HL-60 (cell line): ENCODE measurements at places on chromosomes 2 and 18.

GRCh38 chr2:98485453-98485755 is 40.7 kb downstream of the INPP4A start:
- no peak for DNase-seq

GRCh38 chr2:47867205-47867604 is 39.1 kb downstream of the FBXO11 start:
- DNase-seq = no peak

DNA sequence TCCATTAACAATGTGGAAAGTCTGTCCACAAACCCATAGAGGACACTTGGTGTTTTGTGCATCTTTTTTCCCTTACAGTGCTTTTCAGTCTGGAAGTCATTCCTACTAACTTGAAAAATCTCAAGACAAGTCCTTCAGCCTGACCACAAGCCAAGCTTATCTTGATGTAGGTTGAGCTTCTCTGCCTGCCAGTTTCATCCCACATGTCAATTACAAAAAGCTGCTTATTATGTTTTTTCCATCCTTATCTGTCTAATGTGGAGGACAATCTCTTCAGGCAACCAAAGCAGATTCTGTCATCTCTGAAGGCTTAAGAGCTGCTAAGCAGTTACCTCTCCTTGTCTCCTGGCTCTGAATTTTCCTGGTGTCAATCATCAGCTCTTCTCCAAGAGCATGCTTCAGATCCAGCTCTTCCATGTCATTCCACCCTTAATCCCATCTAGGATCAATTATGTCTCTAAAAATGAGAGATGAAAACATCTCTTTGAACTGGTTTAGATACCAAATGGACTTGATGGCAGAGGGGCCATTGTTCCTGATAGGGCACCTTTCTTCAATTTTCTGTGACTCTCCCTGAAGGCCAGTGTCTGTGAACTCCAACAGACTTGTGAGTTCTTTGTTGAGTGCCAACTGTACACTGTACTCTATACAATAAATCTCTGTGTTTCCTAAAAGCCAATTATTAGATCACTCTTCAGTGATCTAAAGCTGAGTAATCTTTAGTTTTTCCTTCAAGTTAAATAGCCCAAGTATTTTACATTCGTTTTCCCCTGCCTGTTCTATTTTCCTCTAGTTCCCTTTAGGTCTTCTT is 208.6 kb downstream of the RBM43 start:
- no peak for DNase-seq

DNA sequence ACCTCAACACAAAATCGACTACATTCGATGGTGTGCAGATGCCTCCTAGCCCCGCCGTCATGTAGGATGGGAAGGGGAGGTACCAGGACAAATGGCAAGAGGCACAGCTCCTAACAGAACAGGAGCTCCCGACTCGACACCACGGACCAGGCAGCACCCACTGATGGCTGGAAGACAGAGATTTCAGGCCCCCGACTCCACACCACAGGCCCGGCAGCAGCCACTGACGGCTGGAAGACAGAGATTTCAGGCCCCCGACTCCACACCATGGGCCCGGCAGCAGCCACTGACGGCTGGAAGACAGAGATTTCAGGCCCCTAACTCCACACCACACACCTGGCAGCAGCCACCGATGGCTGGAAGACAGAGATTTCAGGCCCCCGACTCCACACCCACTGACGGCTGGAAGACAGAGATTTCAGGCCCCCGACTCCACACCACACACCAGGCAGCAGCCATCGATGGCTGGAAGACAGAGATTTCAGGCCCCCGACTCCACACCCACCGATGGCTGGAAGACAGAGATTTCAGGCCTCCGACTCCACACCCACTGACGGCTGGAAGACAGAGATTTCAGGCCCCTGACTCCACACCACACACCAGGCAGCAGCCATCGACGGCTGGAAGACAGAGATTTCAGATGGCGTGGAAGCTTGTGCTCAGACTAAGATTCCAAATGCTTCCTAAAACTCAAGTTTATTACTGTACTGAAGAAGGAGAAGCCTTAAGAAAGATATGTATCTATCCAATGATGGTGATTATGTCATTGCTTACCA is 135.5 kb downstream of the EIPR1 start:
- DNase-seq = no peak

GRCh38 chr2:200193791-200194190 is 112.7 kb upstream of the SPATS2L start:
- no peak for DNase-seq

DNA sequence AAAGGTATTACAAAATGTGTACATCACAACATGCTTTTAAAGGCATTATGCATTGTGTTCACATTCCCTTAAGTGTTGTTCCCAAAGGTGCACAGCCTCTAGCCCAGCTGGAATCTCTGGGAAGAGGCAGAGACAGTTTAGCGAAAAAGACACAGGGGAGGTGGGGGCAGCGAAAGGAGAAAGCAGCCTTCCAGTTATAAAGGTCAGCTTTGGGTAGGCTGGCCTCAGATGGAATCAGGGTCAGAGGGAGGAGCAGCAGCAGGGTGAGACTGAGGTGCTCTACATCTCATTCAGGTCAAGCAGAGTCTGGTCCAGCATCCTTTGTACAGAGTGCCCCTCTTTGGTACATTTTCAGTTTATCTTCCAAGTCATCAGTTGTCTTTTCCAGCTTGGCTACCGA is 68.6 kb downstream of the ASXL2 start:
- DNase-seq = no peak

DNA sequence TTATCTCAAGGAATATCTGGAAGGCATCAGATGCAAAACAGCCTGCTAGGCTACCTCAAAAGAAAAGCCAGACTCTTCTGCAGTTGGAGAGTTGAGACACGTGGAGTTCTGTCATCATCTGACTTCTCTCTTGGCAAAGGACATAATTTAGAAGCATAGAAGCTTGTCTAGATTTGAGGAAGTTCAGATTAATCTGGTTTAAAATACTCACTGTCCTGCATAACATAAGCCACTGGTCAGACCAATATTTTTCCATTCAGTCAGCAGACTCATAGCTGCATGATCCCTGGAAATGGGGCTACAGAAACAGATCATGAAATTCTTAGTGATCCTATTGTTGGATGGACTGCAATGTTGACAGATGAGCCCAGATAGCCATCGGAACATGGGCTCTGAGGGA is 349.0 kb downstream of the TXNL1 start:
- DNase-seq = peak; percentile 54

DNA sequence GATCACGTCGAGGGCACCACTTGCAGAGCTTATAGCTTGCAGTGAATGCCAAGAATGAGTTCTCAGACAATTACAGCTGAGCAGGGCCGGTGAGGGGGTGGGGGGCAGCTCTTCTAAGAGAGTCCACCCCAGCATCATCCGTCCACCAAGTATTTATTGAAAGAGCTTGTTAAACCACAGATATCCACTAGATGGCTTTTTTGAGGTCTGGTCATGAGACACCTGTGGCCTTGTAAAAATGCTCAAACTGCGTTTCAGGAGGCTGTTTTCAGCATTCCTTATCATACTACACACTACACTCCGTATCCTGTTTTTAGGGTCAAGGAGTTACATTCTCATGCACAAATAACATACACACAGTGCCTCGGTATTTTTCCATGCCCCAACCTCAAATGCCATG is 51.5 kb downstream of the DNAJC10 start:
- no peak for DNase-seq

- DNase-seq = no peak
Observed at GRCh38 chr2:231036578-231037106, 681 bp upstream of the C2orf72 start.

GRCh38 chr18:22703883-22704585 is 229.1 kb upstream of the RBBP8 start:
- peak; percentile 40 for DNase-seq

DNA sequence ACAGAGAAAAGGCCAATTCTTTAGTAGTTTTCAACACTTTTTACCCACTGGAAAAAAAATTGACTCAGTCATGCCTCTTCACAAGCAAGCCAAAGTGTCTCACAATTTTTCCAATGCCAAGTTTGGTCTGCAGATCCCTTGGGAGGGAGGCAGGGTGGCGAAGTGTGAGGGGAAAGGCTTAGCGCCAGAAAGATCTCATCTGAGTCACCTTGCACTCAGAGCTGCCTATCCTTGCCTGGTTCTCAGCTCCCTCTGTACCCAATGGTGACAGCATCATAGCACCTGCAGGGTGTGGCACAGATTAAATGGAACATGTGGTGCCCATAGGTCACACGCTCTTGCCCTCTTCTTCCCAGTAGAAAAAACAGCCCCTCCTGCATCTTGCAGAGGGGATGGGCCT is 55.2 kb upstream of the GYPC start:
- DNase-seq = no peak

GRCh38 chr2:43149482-43150107 is 76.8 kb downstream of the ZFP36L2 start:
- no peak for DNase-seq

GRCh38 chr2:109341355-109342255 is 212.6 kb downstream of the SH3RF3 start:
- no peak for DNase-seq

- no peak for DNase-seq
Observed at GRCh38 chr2:51290725-51291124, 258.8 kb upstream of the NRXN1 start.

- no peak for DNase-seq
Observed at GRCh38 chr2:27501042-27501441, 4.4 kb downstream of the GCKR start.

DNA sequence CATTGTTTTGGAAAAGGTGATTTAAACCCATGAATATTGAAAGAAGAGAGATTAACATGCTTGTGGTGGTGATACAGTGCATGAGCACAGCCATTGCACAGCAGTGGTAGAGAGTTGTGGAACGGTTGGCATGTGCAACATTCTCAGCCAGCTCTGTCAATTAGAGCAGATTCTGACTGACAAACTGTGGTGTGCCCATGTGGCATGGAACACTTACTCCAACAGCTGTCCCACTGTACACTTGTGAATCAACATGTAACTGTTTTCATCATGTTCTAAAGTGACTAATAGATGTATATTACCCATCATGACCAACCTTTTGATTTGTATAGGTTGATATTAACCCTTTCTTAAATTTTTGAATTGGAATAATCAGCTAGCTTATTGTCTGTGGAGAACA is 55.6 kb downstream of the PKP4 start:
- no peak for DNase-seq

DNA sequence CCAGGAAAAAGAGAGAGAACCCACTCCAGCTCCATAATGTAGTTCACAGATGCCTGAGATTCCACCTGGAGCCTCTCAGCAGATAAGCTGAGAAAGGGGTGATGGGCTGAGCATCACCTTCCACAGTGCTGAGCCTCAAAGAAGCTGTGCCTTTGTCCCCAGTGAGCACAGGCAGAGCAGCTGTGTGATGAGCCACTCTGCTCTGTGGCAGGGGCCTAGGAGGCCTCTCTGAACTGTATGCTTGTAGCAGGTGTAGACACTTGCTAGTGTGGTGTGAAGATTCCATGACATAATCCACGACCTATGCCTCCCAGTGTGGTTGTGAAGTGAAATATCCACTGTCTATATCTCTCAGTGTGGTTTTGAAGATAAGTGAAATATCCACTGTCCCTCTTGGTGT is 70.4 kb upstream of the MGAT4A start:
- DNase-seq = no peak

GRCh38 chr2:45637440-45637839 is 14.0 kb upstream of the PRKCE start:
- peak; percentile 60 for DNase-seq

DNA sequence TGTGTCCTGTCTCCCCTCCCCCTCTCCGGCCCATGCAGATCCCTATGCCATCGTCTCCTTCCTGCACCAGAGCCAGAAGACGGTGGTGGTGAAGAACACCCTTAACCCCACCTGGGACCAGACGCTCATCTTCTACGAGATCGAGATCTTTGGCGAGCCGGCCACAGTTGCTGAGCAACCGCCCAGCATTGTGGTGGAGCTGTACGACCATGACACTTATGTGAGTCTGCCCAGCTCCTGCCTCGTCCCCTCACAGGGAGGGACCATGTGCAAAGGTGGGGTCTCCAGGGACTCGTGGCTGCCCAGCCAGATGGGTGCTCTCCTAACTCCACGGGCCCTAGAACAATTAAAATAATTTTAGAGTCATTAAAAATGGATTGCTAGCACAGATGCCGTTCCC is 145.2 kb downstream of the DYSF start:
- no peak for DNase-seq

- DNase-seq = no peak
Observed at GRCh38 chr2:225233234-225233633, 166.3 kb upstream of the NYAP2 start.

GRCh38 chr2:73963385-73964120 is 21.2 kb upstream of the TET3 start:
- DNase-seq = no peak

DNA sequence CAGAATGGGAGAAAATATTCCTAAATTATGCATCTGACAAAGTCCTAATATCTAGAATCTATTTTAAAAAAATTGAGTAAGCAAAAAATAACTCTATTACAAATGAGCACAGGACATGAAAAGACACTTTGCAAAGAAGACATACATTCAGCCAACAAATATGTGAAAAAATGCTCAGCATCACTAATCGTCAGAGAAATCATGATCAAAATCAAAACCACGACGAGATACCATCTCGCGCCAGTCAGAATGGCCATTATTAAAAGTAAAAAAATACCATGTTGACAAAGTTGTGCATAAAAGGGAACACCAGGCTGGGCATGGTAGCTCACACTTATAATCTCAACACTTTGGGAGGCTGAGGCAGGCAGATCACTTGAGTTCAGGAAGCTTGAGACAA is 63.5 kb downstream of the EVA1A start:
- no peak for DNase-seq

DNA sequence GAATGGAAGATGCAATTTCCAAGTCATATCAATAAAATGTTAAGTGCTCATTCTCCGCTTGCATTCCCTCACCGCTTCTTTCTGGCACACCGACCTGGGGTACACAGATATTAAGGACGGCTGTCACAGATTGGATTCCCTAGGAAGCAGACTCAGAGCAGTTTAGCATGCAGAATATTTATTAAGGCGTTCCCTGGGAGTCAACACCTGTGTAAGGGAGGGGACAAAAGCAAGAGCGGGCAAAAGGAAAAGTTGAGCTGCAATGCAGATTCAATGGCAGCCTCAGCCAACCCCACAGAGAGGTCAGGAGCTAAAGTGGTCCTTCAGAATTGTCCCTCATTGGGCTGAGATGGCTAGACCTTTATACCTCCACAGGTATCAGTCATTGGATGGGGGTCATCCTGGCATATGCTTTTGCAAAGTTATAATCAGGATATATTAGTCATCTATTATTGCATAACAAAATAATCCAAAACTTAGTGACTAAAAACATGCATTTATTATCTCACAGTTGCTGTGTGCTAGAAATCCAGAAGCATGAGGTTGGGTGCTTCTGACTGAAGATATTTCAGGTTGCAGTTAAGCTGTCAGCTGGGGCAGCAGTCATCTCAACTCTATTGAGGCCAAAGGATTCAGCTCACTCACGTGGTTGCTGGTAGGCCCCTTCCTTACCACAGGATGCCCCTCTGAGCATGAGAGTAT is 27.0 kb upstream of the INO80D start:
- DNase-seq = no peak
